AG09309 (cell line): ENCODE measurements at places on chromosomes 13 and 19.
A peak's percentile ranks its signal among the peaks of the same experiment; 100 is the strongest.

DNA sequence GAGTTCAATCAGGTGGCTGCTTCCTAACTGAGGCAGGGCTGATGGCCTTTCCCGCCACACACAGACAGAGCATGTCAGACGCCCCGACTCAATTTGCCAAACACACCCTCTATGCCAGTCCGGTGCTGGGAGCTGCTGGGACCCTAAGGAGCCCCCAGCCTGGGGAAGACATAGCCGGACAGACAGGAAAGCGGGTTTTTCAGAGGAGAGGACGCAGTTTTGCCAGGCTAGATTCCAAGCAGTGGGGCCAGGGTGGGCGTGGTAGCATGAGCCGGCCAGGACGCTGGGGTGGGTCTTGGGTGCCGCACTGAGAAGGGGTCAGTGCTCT lies 19.8 kb downstream of the MAST3 start:
- DNase-seq = no peak

DNA sequence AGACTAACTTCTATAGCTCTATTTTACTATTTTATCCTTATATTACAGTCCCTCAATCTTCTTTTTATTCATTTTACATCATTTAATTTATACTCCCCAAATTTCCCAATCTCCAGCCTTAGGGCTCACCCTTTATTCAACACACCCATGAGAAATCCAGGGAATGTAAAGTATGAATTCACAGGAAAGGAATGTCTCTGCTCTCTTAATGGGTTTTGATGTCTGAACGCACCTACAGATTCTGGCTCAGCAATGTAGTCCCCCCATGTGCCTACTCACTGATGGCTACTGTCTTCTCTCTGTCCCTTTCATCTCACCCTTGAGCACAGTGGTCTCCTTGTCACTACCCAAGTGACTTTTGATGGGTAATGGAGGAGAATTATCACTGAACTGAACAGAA lies 32.8 kb downstream of the TNFSF13B start:
- no peak for DNase-seq

DNA sequence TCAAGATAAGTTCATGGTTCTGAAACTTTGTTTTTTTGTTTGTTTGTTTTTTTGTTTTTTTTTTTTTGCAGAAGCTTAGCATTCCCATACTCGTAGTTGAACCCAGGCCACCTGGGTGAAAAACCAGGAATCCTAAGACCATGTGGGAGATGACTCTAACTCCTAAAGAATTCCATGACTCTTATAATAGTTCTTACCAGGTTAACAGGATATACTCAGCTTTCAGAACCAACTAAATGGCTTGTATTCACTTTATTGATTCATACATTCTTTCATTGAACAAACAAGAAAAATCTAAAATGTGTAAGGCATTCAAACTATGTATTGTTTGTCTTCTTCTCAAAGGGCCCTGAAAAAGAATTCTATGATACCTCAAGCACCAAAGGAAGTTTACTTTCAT lies 40.5 kb upstream of the KLF5 start:
- no peak for DNase-seq

DNA sequence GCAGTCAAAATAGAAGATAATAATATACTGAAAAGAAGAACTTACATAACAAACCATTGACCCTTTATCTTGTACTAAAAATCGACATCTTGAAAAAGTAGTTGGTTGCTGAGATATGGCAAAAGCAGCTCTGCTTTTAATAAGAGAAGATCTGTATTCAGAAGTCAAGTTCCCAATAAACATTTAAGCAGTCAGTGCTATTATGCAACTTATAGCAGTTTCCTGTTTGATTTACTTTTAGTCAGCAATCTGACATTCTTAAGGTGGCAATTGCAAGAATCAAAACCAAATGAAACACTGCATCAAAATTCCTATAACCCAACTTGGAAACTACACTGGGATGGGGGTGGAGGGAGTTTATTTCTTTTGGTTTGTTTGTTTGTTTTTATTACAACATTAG lies 165.5 kb downstream of the TBC1D4 start:
- DNase-seq = no peak

- no peak for DNase-seq
Measured at GRCh38 chr13:98279473-98280175, 102.6 kb upstream of the RNF113B start.

- no peak for DNase-seq
Measured at GRCh38 chr13:89052699-89053098, 1381.5 kb downstream of the SLITRK5 start.

DNA sequence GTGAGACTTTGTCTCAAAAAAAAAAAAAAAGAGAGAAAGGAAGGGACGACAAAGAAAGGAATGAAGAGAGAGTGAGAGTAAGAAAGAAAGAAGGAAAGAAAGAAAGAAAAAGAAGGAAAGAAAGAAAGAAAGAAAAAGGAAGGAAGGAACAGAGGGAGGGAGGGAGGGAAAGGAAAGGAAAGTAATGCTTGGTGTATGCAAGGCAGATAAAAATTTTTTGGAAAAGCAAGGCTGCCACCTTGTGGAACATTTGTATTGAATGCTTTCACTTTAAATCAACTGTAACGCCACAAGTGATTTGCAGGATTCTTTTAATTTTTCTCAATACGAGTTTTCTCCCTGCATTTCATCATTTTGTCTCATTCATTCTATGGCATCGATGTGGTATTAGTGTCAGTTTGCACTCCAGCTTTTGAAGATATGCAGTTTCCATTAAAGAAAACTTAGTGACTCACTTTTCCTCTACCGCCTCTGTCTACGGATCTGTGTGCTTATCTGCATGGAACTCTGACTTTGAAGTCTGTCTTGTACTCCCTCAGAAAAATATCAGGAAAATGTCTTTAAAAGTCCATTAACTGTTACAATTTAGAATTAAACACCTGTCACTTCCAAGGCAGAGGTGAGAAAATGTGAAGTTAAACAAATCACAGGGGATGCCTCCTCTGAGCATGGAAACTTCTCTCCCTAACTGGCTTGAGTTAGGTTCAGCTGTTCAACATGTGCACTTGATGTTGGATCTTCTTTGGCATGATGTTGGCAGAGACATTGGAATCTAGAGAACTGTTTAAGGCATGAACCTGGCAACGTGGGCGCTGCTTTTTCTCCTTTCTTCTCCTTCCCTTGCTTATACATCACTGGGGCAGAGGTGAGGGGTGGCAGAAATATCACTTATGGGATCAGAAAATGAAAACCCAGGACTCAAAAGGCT lies 20.0 kb upstream of the ZDHHC20 start:
- DNase-seq = peak; percentile 55

DNA sequence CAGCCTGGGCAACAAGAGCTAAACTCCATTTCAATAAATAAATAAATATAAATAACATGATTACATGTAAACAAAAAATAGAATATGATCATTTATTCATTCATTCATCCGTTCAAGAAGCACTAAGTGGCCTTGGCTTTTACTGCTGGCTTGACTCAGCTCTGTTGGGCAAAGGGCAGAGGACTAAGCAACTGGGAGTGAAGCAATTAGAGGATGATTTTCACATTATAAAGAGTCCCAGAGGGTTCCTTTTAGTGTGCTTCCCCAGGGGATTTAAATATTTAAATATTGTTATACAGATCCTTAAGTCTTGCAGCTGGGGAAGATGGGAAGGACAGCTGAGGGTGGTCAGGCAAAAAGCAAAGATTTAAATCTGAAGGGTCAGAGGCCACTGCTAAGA lies 34.9 kb upstream of the FLT1 start:
- DNase-seq = no peak

- DNase-seq = no peak
Measured at GRCh38 chr19:38107129-38107528, 116.9 kb downstream of the DPF1 start.

DNA sequence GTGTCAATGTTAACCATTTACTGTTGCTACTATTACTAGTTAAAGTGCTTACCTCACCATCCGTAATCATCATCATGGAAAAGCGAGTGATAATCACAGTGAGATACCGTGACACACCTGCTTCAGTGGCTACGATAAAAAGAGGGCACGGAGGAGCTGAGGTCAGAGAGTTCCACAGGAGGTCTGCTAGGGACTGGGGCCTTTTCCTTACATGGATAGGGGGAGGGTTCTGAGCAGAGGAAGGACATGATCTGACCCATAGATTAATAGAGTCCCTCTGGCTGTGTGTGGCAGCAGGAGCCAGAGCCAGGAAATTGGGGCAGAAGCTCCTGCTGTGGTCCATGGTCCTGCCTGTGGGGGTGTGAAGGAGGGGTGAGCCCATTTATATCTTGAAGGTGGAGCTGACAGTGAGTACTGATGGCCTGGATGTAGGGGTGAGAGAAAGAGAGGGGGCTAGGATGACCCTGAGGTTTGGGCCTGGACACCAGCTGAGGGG lies 136.7 kb downstream of the SIPA1L3 start:
- no peak for DNase-seq
